ENCODE measurements at places on chromosomes 16 and 17. TPM values are rescaled to one million over a fixed set of nuclear protein-coding genes. Genes with fewer than 3 reads are reported as not detected.

KRT33B gene
- total RNA-seq, result not detected

C16orf92 gene
- not detected for total RNA-seq

HS3ST3B1 gene
- 9.0 TPM for total RNA-seq

KRT16 gene
- total RNA-seq, result not detected

WSCD1 gene
- not detected for total RNA-seq

TBC1D3E gene
- 6.1 TPM for total RNA-seq

Measured in B cell (primary cell).